ENCODE measurements at places on chromosomes 13 and 19.

- DNase-seq = no peak
Measured at GRCh38 chr13:77833331-77833863, 85.2 kb downstream of the EDNRB start.

GRCh38 chr19:19911150-19911549 is 10.4 kb downstream of the ZNF93 start:
- DNase-seq = no peak

- no peak for DNase-seq
Measured at GRCh38 chr13:66659701-66660467, 570.3 kb downstream of the PCDH9 start.

GRCh38 chr13:33183431-33184111 is 102.0 kb downstream of the STARD13 start:
- no peak for DNase-seq
